ENCODE measurements at places on chromosomes 5 and 9.

- DNase-seq = no peak
These were observed 243.5 kb downstream of the IRX1 start for GRCh38 chr5:3839151-3839550.

DNA sequence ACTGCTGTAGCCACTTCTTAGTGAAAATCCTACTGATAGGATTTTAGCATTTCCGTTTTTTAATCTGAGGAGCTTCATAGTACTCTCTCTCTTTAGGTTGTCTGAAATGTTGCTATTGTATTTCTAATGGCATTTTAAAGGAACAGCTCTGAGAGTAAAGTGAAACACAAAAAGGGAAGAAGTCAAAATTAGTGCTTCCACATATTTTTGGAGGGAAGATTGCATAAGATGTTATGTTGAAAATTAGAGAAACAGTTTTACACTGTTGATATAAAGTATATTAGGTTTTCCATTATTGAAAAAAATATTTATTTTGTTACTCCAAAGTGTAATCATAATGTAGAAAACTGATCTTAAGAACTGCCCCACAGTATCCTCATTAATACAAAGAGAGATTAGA, 525.1 kb downstream of the TAF11L14 start:
- DNase-seq = no peak

DNA sequence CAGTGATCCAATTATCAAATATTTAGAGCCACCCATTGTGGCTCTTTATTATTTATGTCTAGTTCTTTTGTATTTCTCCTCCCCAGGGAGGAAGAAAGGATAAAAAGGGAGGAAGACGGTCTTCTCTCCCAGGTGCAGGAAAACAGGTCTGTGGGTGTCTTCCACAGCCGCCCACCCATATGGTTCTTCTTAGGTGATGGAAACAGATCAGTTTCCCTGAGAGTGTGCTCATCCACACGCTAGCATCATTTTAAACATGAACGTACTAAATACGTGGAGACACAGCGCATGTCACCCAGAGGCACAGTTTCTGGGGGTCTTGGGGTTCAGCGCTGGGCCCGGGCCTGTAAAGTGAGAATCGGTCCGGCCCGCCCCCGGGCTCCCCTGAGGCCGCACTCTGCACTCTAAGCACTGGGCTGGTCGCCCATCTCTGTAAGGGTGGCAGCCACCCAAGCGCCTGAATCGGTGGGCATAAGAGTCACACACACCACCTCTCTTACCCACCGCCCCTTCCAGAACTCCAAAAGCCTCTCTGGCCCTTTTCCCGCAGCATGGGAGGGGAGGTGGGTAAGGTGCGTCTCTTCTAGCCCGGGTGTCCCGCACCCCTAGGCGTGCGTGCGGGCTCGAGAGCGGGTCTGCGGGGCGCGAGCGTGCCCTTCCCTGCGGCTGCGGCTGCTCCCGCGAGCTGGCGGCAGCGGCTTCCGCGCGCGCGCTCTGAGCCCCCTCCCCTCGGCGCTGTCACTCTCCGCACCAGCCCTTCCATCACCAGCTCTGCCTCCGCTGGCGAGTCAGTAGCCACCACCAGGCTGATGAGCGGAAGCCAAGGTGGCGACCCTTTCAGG, 1.3 kb downstream of the PTCH1 start:
- DNase-seq = no peak

- DNase-seq = no peak
These were observed 449 bp upstream of the PCSK5 start for GRCh38 chr9:75889977-75890471.

DNA sequence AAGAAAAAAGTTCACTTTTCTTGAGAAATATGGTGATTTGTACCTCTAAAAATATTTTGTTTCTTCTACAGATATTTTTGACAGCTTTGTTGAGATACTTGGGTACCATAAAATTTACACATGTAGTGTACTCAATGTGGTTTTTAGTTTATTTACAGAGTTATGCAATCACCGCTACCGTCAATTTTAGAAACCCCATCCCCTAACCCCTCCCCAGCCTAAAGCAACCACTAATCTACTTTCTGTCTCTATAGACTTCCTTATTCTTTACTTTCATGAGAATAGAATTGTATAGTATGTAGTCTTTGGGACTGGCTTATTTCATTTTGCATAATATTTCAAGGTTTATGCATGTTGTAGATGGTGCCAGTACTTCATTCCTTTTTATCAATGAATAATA, 45.0 kb upstream of the TDRD7 start:
- DNase-seq = no peak

DNA sequence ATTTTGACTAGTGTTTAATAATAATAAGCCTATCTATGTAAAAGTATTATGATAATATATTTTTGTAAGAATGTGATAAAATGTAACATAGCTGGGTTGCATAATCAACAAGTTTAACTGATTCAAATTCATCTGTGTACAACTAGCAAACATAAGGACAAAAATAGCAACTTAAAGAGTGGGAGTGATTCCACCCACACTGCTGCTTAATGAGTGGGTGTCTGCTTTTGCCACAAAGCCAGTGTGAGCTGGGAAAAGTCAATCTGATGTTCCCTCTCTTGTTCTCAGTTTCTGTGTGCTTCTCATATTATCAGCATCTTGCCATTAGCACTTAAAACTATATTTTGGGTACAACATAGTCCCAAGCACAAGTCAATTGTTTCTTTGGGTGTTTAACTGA, 111.1 kb upstream of the DPYSL3 start:
- DNase-seq = no peak

- no peak for DNase-seq
These were observed 29.9 kb downstream of the TENT4A start for GRCh38 chr5:6743161-6743560.

GRCh38 chr5:76204713-76205112, 121.5 kb downstream of the SV2C start:
- DNase-seq = no peak

DNA sequence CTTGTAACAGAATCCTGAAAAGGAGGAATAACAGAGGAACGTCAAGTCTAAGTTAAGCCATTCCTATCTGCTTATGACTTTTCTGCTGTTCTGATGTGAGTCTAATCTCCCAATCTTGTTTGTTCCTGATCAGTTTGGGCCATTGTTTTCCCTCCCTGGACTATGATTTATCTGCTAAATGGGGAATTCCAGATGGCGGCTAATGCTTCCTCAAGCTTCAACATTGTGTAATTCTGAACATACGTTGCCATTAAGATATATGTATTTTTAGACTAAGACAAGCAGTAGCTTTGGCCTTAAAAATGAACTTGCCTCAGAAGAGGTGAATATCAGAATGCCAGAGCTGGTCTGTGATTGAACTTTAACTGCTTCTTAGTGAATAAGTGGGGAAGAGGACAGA, 142.7 kb downstream of the PRKACG start:
- DNase-seq = no peak

DNA sequence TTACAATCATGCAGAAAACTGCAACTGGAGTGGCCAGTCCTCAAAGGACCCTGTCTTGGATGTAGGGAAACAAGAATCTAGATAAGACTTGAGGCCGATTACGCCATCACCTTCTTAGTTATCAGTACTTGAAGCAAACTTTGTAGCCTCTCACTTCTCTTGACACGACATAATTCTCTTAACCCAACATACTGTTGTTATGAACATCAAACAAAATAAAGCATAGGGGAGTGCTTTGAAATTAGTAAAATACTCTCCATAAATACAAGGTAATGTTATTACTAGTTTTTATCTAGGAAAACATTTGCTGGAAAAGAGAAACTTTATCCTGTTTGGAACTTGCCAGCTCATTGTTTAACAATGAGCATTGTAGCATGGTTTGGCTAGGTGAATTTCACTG, 574.9 kb upstream of the DMAC1 start:
- DNase-seq = no peak

DNA sequence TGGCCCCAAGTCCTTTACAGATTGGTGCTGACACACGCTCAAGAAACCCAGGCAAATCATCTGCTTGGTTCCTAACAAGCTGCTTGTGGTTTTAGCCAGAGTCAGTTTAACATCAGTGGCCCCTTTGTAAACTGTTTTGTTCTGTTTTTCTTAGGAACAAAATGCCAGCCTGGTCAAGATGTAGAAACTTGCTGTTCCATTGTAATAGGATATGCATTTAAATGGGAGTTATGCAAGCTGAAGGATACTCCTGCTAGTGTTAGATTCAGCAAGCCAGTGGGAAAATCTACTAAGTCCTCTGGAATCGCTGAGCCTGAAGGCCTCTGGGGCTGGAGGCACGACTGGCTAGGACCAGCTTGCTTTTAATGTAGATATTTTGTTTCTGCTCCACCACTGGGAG, 391.1 kb downstream of the TLE4 start:
- DNase-seq = no peak

- no peak for DNase-seq
These were observed 9.3 kb downstream of the ST6GALNAC6 start for GRCh38 chr9:127890053-127890452.

DNA sequence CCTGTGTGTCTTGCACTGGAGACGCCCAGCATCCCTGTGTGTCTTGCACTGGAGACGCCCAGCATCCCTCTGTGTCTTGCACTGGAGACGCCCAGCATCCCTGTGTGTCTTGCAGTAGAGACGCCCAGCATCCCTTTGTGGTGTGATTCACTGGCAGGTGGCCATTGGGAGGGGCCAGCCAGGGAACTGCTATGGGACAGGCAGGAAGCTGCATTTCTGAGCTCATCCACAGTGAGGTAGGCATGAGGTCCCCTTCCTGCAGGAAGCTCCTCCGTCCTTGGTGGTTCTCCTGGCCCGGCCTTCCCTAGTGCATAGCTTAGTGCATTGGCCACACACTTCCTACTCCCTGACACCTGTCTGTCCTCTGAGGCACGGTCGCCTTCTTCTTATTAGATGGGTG, 43.5 kb downstream of the IRX1 start:
- no peak for DNase-seq

GRCh38 chr5:135814316-135814715, 20.1 kb upstream of the SLC25A48 start:
- DNase-seq = no peak

GRCh38 chr9:70639853-70640814, 225.7 kb upstream of the KLF9 start:
- no peak for DNase-seq

GRCh38 chr5:2320611-2321010, 430.9 kb downstream of the IRX2 start:
- no peak for DNase-seq

DNA sequence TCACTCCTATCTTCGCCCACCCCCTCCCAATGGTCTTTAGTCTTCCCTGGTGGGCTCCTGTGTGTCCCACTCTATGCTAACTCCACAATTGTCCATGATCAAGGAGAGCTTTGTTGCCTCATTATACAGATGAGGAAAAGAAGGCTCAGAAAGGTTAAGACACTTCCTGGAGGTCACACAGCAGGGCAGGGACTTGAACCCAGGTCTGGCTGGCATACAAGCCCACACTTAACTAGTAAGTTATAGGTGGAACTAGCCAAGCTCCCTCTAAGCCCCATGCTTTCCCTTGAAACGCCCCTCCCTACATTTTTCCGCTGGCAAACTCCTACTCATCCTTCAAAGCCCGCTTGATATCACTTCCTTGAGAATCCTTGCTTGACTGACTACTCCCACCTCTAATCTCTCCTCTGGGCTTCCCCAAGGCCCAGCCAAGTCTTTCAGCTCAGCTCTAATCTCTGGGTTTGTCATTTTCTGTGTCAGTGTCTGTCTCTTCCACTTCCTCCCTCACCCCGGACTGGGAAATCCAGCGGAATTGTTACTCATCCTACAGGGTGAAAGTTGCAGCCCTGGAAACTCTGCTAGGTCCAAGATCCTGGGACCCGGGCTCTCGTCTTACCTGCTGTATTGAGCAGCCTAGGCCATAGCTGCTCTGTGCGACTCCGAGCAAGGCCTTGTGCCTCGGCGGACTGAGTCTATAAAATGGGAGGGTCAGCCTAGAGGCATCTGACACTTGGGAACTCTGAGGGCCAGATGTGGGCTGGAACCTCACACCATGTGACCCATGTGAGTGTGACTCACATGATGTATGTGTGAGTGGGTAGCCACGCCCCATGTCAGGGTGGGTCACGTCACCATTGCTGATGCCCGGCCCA, 144.5 kb downstream of the GAPVD1 start:
- DNase-seq = no peak

DNA sequence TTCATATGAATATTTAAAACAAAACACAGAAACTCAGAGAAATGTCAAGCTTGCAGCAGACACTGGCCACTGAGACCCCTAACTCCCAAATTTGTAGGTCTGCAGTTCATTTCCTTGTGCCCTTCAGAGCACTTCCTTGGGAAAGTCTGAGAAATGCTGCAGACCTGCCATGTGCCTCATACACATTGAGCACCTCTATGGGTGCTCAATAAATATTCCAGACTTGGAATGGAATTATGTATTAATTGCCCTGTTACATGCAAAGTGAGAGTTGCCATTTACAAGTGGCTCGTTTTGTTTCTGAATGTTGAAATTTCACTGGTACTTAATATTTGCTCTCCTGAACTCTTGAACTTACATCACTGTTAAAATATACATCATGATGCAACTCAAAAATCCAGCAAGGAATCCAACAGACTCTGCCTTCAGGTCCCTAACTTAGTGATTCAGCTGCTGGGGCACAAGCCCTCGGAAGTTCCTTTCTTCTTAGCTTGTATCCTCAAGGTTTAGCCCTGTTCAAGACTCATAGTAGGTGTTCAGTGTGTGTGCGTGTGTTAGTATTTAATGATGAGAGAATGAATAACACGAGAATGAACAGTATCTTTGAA, 90.6 kb downstream of the PTCD2 start:
- DNase-seq = no peak

DNA sequence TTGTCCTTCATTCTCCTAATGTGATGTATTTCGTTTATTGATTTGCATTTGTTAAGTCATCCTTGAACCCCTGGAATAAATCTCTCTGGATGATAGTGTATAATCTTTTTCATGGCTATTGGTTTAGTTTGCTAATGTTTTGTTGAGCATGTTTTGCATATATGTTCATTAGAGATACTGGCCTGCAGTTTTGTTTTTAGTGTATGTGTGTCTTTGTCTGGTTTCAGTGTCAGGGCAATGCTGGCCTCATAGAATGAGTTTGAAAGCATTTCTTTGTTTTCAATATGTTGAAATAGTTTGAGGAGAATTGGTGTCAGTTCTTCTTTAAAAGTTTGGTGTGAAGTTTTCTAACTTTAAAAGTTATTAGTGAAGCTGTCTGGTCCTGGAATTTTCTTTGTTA, 149.6 kb upstream of the ATP10B start:
- DNase-seq = no peak

DNA sequence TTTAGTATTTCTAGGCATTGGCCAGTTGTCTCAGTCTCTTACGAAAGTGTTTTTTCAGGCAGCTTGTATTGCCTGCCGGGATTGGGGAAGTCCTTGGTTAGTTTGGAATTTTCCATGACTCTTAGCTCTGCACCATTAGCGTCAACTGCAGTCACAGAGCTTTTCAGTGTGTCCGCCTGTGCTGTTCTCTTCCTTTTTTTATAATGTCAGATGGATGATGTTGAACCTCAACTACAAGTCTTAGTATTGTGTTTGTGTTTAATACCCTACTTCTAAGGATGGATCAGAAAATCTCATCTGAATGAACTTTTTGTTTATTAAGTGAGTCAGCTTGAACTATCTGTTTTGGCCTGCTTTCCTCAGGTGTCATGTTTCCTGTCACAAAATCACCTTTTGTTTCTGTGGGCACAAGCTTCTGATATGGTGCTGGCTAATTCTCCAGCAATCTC, 33.1 kb downstream of the ATP6V0E1 start:
- no peak for DNase-seq

GRCh38 chr5:74326571-74327338, 313.8 kb downstream of the ENC1 start:
- no peak for DNase-seq

Measured in esophagus squamous epithelium (tissue), 5 donors.